NCI-H146 (cell line): ENCODE measurements at places on chromosomes 4 and X.

- DNase-seq = peak; percentile 67
Measured at GRCh38 chr4:56129431-56129861, 180.7 kb downstream of the CEP135 start.

GRCh38 chr4:139704915-139705485 lies 39.4 kb downstream of the MGST2 start:
- peak; percentile 4 for DNase-seq

DNA sequence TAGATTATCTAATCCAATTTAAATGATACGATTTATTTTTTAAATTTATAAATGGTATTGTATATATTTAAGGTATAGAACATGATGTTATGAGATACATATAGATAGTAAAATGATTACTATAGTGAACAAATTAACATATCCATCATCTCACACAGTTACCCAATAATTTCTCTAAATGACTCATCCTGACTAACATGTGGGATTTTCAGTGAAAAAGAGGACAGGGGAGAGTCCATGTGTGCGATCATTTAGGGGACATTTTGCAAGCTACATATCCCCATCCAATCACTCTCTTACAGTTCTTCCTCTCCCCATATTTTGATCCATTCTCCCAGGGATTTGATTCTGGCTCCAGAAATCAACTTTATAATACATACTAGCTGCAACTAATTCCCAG lies 88.2 kb downstream of the ABCB7 start:
- DNase-seq = no peak

DNA sequence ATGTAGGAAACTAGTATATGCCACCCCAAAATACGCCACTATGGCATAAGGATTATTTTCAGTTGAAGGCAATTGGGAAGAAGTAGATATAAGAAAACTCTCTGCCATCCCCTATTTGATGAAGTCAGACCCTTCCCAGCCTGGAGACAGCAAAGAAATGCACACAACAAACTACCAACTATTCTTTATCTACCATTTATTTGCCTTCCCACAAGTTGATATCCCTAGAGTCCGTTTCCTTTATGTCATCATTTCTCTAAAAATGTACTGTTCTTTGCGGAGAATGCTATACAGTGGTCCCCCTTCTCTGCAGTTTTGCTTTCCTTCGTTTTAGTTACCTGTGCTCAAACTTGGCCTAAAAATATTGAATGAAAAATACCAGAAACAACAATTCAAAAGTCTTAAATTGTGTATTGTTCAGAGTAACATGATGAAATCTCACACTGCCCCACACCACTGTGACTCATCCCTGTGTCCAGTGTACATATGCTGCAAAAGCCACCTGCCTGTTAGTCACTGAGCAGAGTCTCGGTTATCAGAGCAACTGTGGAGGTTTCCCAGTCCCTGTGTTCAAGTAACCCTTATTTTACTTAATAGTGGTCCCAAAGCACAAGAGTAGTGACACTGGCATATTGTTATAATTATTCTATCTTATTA lies 152.3 kb downstream of the WDFY3 start:
- DNase-seq = peak; percentile 0

GRCh38 chr4:25856756-25857155 lies 6.0 kb downstream of the SEL1L3 start:
- no peak for DNase-seq
